ENCODE measurements at places on chromosomes 16 and 17.

DNA sequence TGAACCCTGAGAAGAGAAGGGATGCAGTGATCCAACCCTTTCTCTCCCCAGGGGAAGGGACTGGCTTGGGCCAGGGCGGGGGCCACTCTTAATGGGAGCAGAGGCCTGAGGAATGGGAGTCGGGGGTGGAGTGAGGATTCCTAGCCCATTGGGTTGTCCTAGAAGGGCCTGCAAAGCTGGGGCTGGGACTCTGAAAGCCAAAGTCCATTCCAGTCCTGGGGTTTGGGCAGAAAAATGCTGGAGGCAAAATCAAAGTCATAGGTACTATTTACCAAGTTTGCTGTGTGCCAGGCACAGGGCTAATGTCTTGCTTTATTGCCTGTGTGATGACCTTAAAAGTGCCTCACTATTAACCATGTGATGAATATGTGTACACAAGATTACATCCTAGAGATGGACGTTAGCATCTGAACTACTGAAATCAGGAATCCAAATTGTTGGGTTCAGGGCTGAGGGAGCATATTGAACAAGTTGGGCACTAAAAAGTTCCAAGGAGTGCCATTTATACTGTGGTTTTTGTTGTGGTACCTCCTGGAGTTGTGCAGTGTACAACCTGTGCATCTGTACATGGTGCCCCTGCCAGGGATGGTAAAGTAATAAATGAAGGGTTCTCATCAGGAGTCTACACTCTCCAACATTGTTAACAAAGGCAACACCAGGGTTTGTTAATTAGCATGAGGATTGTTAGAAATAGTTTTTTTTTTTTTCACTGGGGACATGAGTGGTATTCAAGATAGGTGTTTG, 84.4 kb upstream of the NKD1 start:
- DNase-seq = no peak

DNA sequence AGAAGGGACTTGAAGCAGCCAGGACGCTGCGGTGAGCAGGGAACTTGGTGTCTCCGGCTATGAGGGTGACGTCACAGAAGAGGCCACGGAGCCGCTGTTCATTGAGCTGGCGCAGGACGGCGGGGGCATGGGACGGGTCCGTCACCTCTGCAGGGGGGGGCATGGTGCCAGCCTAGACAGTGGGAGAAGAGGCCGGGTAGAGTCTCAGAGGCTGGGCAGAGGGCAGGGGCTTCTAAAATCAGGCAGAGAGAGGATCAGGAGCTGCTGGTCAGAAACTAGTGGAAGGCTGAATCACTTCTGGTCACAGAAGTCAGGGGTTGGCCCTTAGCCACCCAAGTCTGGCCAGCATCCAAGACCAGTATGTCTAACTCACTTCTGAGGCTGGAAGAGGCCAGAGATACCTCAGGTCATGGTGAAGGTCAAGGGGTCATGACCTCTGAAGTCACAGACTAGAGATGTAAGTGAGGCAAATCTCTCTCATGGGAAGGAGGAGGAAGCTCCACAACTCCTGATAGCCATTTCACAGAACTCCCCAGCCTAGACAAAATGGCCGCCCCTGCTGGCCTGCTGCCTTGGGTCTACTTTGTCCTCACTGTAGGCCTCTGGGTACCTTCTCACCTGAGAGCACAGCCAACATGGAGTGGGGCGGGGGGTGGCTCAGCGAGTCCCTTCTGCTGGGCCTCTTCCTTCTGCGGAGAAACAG, 12.6 kb downstream of the ZBTB4 start:
- no peak for DNase-seq

GRCh38 chr16:23710504-23710903, 2.5 kb downstream of the ERN2 start:
- DNase-seq = no peak

GRCh38 chr17:39963829-39964228, 1.0 kb downstream of the GSDMA start:
- DNase-seq = no peak

DNA sequence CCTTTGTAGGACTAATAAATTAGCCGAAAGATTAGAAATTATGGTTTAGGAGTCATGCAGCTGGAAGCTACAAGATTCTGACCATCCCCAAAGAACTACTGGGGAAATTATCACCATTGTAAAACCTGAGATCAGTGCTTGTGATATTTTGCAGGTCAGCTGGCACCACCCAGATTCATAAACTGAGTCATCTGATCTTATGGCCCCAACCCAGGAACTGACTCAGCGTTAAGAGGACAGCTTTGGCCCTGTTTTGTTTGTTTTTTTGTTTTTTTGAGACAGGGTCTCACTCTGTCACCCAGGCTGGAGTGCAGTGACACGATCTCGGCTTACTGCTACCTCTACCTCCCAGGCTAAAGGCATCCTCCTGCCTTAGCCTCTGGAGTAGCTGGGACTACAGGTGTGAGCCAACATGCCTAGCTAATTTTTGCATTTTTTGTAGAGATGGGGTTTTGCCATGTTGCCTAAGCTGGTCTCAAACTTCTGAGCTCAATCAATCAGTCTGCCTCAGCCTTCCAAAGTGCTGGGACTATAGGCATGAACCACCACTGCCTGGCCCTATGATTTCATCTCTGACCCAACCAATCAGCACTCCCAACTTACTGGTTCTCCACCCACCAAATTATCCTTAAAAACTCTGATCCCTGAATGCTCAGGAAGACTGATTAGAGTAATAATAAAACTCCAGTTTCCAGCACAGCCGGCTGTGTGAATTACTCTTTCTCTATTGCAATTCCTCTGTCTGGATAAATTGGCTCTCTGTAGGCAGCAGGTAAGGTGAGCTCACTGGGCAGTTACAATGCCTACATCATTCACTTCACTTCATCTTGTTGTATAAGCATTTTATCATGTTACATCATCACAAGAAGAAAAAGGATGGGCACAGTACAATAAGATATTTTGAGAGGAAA, 79.4 kb upstream of the KSR1 start:
- no peak for DNase-seq

GRCh38 chr16:84603140-84603816, 14.6 kb downstream of the COTL1 start:
- DNase-seq = no peak

GRCh38 chr16:4625560-4626159, 1.0 kb downstream of the MGRN1 start:
- no peak for DNase-seq

GRCh38 chr17:37103231-37103630, 154.5 kb downstream of the AATF start:
- no peak for DNase-seq

DNA sequence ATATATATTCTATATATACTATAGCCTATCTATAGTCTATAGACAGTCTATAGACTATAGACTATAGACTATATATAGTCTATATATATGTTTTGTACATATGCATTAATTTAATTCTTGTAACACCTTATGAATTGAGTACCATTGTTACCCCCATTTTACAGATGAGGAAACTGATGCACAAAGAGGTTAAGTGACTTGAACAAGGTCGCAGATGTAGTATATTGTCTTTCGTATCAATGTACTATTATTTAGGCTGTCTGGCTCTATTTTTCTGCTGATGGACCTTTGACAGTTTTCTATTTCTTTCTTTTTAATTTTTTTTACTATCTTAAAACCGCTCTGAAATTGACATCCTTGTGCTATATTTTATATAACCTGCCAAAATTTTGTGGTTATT, 14.6 kb downstream of the LRRC36 start:
- no peak for DNase-seq

- DNase-seq = no peak
Observed at GRCh38 chr17:3799181-3799945, 1.6 kb downstream of the ITGAE start.

DNA sequence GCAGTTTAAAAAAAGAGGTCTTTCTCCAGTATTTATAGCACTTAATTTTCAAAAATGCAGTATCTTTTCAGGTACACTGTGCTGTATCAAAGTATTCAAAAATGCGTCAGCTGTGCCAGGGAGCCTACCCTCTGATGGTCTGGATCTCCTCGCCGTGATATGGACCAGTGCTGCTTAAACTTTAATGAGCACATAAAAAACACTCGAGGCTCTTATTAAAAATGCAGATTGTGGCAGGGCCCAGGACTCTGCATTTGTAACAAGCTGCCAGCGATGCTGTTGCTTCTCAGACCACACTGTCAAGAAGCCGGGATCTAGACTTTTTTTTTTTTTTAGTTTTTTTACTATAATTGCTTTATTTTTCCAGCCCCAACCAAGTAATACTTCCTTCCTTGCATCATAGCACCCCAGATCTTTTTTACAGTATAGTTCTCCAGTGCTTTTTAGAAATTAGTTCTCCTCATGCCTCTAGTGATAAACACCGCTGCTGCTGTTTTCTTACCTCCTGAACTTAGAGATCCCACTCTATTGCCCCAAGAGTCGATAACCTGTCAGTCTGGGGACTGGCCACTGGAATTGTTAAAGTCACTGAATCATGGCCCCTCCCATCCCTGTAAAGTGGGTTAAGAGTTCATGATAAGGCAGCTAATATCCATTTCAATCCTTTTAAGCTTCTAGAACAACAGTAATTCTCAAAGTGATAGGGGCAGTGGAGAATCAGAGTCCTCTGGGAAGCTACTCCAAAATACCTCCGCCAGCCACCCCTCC, 1.6 kb upstream of the SMARCD2 start:
- DNase-seq = no peak

GRCh38 chr17:58960068-58960467, 146.6 kb downstream of the TRIM37 start:
- no peak for DNase-seq

DNA sequence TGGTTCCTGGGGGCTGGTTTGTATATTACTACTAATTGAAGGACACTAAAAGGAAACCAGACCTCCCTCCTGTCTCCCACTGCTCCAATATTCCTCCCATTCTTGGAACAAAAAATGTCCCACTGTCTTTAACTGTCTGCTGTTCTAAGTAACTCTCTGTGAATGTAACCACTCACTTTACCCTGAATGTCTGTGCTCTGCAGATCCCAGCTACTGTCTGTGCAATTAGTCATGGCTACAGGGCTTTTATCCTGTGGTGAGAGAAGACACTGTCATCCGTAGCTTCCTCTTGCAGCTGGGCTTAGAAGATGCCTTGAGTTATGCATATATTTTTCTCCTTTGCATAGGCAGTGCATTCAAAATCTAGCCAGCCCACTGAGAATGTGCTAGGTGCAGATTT, 853.8 kb downstream of the CDH8 start:
- no peak for DNase-seq

- no peak for DNase-seq
Observed at GRCh38 chr17:66805567-66805966, 29.4 kb upstream of the CACNG5 start.

DNA sequence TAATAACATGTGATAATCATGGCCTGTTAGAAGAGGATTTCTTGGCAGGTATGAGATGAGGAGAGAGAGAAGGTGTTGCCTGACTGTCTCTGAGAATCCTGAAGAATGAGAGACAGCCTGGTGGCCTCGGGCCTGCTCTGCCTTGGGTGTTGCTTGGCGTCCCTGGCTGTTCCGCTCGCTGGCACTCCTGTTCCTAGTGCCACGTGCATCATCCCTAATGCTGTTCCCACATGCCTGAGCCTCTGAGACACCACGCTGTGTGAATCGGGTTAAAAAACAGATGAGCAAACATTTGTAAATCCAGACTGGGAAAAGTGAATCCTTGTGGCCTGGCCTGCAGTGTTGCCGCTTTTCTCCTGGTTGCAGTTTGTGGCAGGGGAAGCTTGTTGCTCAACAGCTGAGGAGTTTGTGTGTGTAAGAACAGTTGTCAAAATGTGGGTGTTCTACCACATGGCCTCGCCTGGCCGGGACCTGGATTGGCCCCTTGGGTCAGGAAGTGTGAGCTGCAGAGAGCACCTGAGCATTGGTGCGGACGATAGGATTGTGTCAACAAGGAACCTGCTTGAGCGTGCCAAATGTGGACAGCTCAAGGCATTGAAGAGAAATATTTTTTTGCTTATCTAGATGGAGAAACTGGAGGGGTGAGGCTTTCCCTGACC, 22.0 kb downstream of the UBN1 start:
- no peak for DNase-seq

GRCh38 chr16:78096386-78096785, 3.1 kb upstream of the WWOX start:
- no peak for DNase-seq

GRCh38 chr16:9327253-9327652, 235.8 kb downstream of the HAPSTR1 start:
- no peak for DNase-seq

DNA sequence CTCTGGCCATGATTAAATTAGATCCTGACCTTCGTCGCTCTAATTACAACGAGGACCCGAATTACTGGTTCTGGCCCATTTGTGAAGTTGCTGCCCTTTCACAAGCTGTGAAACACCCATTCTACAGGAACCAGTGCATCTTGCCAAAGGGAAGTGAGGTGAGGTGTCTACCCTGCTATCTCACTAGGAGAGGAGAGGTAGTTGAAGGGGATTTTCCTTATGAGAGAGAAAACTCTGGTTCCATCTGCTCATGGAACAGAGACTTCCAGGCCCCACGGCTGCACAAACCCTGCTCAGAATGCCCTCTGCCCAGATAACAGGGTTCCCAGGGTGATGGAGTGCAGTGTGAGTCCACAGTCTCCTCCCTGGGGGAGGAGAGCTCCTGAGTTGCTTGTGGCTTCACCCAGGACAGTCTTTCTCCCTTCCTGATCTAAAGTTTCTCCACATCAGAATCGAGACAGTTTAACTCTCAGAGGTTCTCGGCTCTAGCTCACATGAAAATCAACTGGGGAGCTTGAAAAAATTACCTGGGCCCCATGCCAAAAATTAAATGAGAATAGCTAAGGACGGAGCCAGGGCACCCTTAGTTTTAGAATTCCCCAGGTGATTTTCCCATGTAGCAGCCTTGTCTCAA, 7.8 kb upstream of the SSTR2 start:
- no peak for DNase-seq

DNA sequence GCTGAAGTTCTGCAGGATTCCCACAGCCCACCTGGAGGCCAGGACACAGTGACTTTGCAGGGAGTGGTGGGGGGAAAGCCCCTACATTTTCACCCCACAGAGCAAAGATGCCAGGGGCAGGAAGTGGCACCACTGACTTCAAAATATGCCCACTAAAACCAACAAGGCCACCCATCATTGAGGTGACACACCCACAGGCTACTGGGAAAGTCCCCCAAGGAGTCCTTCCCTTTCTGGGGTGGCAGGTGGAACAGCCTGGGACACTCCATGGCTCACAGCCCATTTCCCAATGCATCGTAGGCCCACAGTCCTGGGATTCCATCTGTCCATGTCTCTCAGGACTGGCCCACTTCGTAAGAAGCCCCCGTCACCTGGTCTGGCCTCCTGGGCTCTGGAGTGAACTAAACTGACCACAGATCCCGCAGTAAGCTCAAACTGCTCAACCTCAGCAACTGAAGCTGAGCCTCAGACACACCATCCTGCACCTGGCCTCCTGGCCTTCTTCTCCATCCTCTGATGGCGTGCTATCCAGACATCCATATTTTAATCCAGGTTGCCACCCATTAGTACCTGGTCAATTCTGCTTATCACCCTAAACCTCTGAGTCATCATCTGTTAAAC, 7.5 kb upstream of the CCL1 start:
- no peak for DNase-seq

- no peak for DNase-seq
Observed at GRCh38 chr17:75913537-75914210, 9.0 kb upstream of the MRPL38 start.

DNA sequence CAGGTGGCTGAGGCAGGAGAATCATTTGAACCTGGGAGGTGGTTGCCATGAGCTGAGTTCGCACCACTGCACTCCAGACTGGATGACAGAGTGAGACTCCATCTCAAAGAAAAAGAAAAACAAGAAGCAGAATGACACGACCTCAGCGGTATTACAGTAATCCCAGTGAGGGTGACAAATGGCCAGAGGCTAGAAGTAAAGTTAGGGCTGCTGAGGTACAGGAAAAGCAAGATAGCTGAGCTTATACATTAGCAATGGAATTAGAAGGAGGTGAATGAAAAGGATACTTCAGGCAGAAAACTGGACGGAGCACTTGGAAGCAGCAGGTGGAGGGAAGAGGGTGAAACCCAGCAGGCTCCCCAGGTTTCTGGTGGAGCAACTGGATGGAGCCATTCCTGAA, 26.1 kb upstream of the AMZ2 start:
- DNase-seq = no peak
